EH (cell line): ENCODE measurements at places on chromosomes 2 and 18.

DNA sequence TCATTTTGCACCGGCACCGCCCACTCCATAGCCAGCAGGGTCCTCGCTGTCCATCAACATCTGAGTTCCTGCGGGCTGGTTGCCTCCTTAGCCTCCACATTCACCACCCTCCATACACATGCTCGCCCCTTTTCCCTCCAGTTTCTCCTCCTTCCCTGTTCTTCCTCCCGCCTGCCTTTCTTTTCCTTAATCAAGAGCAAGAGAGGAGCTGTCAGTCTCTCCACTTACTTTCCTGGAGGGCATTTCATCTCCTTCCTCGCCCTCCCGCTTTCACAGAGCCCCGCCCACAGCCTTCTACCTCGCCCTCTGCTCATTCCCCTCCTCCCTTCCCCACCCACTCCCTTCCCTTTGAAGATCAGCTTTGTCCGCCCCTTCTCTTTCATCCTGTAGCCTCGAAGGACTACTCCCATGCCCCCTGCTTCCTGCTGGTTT is 13.8 kb upstream of the ZBTB7C start:
- no peak for DNase-seq

DNA sequence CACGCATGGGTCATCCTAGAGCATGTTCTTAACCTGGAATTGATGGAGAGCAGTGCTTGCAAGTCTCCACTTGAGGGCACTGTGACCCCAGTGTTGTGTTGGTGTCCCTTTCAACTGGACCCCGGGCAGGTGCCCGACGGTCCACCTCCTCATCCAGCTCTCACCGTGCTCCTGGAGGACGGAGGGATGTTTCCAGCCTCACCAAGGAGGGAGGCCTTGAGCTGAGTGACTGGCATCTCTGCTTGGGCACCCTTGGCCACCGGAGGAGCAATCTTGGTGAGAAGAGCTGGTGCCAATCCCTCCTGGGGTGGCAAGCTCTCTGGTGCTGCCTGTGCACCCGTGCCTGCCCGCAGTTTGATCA is 45.4 kb upstream of the ASB18 start:
- no peak for DNase-seq

DNA sequence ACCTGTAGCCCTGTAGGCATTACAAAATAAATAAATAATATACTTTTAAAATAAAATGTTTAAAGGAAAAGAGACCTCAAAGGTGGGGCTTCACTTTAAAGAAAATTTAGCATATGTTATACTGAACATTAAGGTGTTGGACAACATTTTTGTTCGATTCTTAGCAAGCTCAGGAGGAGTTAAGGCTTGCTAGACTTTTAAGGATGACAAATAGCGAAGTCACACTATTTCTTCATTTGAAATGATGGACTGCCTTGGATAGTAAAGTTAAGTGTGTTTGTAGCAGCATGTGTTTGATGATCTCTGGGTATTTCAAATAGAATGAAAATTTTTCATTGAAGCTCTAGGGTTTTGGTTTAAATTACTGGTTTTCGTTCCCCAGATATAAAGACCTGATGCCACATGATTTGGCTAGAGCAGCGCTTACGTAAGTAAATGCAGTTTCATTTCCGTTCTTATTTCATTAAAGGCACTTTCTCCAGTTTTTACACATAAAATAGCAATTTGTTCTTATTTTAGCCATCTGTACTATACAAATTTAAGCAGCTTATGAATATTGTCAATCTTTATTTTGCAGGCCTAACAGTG is 24.9 kb downstream of the HADHB start:
- no peak for DNase-seq

GRCh38 chr2:241179899-241180298 is 8.6 kb upstream of the ANO7 start:
- no peak for DNase-seq

DNA sequence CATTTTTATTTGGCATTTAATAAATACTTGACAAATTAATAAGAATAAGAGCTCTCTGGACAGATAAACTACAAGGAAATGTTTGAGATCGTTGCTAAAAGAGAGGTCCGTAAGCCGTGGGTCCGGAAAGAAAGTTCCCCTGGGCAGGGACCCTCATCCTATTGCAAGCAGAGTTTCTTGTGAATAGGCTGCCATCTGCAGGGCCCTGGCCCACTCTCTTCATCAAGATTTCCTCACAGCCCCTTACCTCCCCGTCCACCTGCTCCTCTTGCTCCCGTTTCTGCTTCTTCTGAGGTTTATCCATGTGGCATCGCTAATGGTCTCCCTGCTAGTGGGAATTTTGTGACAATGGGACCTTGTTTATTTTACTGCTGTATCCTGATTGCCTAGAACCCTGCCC is 30.1 kb upstream of the MC5R start:
- DNase-seq = no peak

DNA sequence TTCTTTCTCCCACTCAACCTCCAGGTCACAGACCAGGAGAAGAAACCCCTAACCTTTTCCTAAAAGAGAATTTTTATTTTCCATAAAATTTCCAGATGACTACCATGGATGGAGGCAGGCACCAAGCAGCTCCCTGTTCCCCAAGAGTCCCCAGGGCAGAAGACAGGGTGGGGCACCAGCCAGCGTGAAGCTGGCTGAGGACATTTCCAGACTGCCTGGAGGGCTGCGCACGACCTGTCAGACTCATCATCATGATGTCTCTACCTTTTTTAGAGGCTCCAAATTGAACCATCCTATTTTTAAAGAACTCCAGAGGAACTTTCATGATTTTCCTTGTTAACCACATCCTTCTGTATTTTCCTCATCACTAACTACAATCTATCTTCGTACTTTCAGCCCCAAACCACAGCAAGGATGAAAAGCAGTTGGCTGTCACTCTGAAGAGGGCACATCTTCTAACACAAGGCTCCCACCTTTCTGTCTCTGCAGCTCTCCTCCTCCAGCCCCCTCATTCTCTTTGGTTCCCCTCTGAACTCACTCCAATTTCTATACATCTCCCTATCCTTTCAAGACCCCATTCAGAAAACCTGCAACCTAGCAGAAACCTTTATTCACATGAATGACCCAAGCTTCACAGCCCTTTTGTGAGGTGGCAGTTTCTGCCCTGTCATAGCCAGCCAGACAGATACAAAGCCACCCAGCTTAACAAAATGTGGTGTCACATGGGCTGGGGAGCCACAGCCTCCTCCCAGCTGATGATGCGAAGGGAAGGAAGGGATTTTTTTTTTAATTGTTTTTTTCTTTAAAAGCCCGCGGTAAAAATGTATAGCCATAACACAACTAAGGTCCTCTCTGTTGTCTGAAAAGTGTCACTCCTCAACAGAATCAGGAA is 11.1 kb downstream of the AMMECR1L start:
- DNase-seq = no peak

- no peak for DNase-seq
Measured at GRCh38 chr2:71606244-71606643, 152.9 kb downstream of the DYSF start.
